Brain pericyte (primary cell): ENCODE measurements at places on chromosomes 5 and 9.

DNA sequence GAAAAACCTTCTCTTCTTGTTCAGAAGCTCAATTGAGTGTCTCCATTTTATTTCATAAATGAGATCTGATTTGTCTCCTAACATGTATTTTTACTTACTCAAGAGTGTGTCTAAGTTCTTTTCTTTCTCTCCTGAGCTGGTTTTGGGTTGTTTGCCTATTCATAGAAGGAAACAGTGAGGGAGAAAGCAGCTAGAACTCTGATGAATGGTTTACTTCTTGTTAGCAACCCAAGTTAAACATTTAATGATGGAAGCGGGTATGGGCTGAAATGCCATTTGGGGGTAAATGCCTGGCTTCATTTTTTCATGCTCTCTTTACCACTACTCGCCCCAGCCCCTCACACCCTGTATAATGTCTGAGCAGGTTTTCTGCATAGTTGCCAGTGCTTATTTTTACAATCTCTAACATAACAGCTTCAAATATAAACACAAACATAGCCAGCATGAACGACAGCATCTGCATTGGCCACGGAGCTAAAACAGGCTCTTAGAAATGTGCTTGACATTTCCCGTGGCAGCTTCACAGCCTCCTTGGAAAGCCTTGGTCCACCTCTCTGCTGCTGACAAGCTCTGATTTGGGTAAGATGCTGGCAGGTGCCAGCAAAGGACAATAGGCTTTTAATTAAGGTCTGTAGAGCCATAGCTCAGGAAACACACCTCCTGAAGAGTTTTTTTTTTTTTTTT lies 321.1 kb downstream of the ARHGEF28 start:
- no peak for DNase-seq

DNA sequence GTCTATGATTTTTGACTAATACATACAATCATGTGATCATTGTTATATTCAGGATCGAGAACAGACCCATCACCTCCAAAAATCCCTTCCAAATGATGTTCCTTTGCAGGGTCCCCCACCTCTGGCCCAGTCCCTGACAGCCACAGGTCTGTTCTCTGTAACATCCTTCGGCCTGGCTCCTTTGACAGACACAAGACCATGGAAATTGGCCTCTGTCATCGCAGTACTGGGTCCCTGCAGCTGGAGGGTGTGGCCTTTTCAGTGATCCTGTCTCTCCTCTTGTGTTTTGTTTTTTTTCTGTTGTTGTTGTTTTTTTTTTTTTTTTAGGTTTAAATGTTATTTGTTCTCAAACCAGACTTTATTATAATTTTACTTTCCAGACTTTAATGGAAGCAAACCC lies 27.4 kb upstream of the ANKRD33B start:
- no peak for DNase-seq

GRCh38 chr9:89446261-89446960 lies 51.5 kb downstream of the SEMA4D start:
- DNase-seq = no peak

- DNase-seq = no peak
Observed at GRCh38 chr5:111583758-111584203, 71.4 kb upstream of the STARD4 start.

DNA sequence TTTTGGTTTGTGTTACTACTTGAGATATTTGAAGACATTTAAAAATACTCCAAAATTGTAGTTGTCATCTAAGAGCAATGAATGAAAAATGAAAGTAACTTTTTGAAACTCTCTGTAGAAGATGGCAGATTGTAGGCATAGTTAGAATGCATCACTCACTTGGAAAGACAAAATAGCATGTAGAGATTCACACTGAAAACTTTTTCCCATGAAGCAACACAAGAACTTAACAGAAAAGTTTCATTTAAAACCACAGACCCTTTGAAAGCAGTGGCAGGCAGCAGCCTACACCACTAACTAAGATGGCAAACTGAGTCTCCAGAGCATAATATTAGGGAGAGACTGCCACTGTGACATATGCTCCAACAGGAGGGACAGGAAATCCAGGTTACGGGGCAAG lies 18.9 kb upstream of the FAM174A start:
- DNase-seq = no peak

- no peak for DNase-seq
Observed at GRCh38 chr5:138096997-138097828, 13.4 kb downstream of the WNT8A start.

DNA sequence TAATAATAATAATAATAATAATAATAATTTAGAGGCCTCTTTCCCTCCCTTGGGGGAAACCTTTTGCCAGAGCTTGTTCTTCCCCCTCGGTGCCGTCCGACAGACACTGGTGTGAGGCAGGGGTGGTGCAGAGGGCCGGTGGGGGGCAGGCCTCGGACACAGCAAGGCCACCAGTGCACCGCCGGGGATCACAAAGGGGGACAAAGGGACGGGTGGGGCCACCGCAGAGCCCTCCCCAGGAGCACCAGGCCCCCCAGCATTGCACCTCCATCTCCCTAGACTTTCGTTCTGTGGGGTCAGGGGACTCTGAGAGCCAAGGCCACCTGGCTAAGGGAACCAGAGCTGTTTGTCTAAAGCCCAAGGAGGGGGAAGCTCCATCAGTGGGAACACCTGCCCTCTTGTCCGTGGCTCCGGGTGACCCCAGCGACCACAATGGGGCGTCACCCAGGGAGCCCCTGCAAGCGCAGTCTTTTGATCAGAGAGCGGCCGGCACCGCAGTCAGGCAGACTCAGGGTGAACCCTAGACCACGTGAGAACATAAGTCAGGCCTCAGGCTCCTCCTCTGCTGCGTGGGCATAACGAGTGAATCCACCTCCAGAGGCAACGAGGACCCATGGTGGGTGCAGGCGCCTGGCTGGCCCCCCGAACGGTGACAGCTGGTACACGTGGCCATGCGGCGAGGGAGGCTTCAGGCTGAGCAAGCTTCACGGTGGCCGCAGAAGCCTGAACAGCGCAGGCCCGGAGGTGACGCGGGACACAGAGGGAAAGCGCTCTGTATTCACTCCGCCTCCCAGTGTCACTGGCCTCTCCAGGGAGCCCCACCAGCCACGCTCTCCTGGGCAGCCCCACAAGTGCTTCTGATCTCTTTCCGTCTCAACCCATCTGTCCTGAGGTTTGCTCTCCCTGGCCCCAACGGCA lies 12.0 kb upstream of the QSOX2 start:
- DNase-seq = no peak

GRCh38 chr5:159836691-159837090 lies 79.6 kb upstream of the ADRA1B start:
- DNase-seq = no peak

DNA sequence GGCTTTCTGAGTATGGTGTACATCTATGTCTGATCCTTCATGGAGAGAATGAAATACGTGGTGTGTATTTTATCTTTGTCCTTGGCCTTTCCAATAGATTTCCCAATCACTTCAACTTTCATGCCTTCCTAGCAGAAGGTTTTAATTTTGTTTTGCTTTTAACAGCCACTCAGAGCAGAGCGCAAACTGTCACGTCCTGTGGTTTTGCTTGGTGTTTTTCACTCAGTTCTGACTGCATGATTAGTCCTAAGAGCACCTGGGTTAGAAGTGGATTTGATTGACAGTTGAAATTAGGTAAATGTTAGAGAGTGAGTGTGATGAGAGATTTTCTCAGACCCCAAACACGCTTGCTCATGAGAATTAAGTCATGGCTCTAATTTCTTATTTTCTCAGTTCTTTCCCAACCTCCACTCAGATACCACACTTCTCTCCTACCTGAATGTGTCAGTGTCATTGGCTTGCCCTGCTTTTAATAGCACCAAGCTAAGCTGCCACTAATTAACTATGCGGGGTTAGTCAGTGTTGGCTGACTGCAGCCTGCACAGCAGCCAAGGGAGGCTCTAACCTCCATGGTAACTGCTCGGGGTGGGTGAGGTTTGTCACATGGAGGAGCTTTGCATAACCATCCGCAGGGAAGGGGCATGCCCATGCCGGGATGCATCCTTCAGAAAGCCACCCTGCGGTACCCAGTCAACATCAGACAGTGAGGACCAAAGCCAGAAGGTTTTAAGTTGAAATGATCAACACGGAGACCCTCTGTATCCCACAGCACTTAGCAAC lies 173.4 kb downstream of the NR3C1 start:
- DNase-seq = no peak

DNA sequence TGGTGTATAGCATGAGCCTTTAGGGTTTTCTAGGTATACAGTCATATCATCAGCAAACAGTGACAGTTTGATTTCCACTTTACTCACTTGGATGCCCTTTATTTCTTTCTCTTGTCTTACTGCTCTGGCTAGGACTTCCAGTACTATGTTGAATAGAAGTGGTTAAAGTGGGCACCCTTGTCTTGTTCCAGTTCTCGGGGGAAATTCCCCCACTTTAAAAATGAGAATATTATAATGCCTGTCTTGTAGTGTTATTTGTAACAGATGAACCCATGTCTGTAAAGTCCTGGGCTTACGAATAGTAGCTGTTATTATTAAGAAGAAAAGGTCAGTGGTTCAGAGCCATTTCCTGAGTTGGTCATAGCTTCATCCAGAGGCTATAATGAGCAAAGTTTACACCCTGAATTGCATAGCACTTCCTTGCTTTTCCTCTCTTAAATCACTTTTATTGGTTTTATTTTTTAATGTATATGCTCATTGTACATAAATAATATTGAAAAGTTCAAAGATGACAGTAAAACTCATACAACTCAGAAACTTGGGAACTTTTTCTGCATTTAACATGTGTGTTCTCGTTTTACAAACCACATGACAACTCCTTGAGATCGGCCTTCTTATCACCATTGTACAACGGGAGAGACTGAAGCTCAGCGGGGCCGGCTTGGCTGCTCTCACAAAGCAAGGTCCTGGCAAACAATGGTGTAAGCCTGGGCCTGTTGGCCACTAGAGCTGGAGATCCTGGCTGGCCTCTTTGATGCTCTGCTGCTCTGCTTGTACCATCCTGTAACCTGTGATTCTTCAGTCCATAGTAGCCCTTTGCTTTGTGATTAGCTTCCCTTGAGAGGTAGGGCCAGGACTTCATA lies 85.2 kb downstream of the CYFIP2 start:
- DNase-seq = no peak

DNA sequence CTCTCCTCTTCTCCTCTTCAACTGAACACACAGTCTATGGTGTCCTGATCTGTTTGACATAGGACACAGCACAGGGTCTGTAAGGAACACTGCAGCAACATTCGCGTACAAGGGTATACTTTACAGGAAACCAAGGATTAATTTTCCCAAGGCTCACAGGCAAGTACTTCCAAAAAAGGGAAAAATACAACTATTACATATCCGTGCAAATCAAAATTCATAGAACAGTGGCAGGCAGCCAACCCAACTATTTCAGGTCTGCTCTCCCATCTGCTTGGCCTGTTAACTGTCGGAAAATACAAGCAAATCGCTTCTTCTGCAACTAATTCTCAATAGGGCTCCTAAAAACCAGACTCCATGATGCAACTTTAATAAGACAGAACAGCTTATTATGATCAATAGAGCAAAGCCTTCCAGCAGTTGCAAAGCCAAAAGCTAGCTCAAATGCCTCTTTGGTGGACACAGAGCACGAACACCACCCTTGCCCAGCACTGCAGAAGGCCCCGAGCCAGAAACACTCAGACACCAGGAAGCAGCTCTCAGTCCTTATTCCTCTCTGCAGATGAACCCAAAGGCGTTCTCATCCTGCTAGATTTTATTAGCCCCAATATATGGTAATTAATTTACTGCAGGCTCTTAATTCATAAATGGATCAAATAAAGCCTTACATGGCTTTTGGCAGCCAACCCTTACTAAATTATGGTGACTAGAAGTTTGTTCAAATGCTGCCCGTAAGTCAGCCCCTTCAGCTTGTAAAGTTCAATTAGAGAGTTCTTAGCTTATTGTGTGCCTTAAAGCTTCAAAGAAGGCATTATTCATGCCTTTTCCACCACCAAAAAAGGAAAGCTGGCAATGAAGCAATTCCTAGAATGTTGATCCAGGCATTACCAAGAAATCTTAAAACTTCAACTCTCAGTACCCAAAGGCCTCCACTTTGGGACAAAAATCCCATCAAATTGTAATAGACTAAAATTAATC lies 68.8 kb downstream of the ZNF608 start:
- DNase-seq = peak; percentile 27

GRCh38 chr5:179530069-179530998 lies 20.0 kb upstream of the RUFY1 start:
- DNase-seq = no peak

DNA sequence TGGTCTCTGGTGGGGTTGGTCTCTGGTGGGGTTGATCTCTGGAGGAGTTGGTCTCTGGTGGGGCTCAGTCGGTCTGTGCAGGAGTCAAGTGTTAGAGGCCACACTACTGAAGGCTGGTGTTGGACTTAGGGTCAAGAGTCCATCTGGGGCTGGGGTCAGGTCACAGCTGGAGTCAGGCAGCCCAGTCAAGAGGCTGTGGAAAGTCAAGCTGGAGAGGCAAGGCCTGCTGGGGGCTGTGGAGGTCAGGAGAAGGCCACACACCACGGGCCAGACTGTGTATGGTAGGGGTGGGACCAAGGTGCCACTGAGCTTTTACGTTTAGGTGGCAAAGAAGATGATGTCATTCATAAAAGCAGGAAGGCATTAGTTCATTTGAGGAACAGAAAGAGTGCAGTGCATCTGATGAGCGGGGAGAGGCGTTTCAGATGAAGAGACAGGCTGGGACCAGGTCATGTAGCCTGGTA lies 16.7 kb upstream of the CD74 start:
- no peak for DNase-seq

DNA sequence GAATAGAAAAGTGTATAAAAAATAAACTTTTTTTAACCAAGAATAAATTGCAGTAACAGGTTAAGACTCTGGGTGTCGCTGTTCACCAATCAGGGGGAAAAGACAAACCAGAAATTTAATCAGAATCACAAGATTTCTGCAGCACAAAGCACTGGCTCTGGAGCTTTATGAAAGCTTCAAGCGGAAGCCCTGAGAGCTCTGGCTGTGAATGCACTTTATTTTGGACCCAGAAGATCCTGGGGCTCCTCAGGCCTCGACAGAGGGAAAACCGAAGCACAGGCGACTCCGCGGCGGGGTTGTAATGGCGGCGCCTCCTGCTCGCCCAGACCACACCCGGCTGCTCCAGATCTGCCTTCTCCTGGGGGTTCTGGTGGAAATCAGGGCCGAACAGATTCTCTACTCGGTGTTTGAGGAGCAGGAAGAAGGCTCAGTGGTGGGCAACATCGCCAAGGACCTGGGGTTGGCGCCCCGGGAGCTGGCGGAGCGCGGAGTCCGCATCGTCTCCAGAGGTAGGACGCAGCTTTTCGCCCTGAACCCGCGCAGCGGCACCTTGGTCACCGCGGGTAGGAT lies at the start of gene PCDHGA4:
Gene PCDHGA4 (plus strand): TSS at position 122 of the 570 bp plus-strand sequence. CDS start 87 bp downstream, at position 209.
- no peak for DNase-seq

DNA sequence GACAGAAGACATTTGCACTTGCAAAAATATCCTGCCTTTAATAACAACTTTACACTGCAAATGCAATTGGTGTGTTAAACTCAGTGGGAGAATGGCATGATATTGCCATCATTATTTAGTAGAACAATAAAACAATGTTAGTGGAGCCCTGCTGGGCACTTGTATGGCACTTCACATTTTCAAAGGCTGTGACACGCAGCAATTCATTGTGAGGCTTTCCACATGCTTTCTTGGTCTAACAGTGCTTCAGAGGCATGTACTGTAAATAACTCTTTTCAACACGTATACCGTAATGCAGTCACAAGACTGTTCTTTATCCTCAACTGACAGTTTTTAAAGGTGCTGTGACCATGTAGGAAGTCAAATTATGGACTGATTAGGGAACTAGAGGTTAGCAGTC lies 155.5 kb upstream of the EPB41L4A start:
- DNase-seq = no peak
